ENCODE measurements at places on chromosomes 4 and X.

GRCh38 chr4:141306331-141306730 lies 85.6 kb downstream of the ZNF330 start:
- DNase-seq, result no peak

- DNase-seq, result no peak
Observed at GRCh38 chrX:39750256-39750790, 347.4 kb downstream of the BCOR start.

- DNase-seq, result no peak
Observed at GRCh38 chr4:27412613-27413012, 552.0 kb downstream of the STIM2 start.

DNA sequence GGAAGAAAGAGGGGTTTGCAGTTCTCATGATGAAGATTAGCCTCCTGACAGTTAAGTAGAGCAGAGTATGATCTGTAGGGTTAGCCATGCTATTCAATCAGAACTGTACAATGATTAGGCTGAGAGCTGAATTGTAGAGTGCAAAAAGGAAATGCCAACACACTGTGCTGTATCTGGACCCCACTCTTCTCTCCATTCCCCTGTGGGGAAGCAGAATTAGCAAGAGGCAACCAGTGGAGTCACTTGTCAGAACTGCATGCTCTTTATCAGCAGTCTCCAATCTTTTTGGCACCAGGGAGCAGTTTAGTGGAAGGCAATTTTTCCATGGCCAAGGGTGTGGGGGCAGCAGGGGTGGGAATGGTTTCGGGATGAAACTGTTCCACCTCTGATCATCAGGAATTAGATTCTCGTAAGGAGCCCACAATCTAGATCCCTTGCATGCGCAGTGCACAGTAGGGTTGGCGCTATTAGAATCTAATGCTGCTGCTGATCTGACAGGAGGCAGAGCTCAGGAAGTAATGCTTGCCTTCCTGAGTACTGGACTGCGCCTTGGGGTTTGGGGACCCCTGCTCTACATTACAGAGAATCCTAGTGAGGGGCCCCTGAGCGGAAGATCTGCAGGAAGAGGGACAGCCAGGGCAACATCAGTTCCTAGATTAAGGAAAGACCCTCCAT lies 19.4 kb downstream of the TBC1D9 start:
- DNase-seq, result no peak

GRCh38 chrX:40143001-40143400 lies 45.2 kb upstream of the BCOR start:
- DNase-seq, result no peak

DNA sequence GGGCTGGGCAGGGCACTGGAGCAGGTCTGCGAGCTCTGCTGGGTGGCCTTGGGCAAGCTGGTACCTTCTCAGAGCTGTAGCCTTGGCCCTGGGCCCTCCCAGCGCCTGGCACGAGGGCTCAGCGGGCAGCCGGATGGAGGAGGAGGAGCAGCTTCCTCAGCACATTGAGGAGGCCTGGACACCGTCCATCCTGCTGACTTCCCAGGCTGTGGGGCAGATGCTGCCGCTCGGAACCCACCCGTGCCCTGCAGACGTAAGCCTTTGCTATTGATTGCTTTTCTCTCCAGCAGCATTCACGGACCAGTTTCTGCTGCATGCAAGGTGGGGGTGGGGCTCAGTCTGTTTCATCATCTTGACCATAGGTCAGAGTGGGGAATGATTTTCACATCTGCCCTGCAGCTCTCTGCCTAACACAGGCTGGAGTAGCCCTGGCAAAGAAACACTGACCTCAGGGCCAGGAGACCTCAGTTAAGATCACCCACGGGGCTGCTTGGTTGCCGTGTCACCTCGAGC lies 80.7 kb upstream of the PSAPL1 start:
- no peak for DNase-seq

GRCh38 chr4:63080934-63081333 lies 1328.3 kb downstream of the TECRL start:
- no peak for DNase-seq

GRCh38 chr4:114886761-114887160 lies 226.7 kb downstream of the NDST4 start:
- DNase-seq, result no peak

DNA sequence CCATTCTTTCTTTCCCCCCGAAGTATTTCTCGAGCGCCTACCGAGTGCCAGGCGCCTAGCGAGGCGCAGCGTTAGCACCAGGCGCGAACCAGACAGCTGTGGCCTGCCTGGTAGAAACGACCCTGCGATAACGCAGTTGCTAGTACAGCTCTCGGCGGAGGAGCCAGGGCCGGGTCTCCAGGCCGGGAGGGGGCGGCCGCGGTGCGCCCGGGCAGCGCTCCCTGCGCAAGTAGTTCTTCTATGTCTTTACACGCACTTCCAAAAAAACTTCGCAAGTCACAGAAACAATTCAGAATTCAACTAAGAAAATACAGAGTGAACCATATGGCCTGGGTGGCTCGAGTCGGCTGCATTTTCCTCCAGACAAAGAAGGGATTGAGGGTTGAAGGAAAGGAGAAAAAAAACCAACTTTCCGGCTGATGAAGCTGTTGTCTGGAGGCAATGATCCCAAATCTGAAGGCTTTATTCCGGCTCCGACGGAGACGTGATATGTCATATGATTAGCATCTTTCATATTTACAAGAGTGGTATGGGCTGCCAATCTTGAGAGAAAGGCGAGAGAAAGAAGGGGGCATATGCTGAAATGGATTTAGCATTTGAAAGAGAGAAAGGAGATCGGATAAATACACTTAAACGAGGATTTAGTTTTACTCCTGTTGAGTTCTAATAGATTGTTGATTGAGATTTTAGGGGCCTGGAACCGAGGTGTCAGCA lies 7.2 kb upstream of the NEUROG2 start:
- no peak for DNase-seq

DNA sequence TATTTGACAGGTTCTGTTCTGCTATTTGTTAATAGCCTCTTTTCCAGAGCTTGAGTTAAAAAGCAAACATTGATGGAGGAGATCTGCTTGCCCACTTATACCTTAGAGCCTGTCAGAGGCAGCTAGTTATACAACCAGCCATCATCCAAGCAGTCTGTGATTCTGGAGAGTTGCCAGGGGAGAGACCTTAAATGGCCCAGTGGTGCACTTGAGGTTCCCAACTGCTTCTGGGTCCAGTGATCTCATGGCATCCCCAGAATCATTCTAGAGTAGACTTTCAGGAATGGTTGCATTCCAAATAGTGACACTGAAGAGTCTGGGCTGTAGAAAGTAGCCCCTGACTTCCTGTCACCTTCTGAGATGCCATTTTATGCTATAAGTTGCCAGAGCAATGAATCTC lies 160.7 kb downstream of the FHIP1A start:
- no peak for DNase-seq

DNA sequence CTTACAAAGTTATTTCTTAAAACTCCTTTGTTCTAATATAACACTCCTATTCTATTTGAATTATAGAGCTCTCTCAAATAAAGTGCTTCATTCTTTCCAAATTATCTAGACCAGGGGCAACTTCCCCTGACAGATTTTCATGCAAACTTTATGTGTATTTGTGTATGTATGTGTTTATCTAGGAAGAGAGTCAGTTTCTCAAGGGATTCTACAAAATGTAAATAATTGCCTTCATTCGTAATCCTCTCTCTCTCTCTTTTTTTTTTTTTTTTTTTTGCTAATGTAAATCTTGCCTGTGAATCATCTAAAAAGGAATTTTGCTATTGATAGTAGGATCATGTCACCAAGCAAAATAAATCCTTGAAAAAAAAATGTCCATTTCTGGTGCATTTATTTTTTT lies 38.9 kb upstream of the RBPJ start:
- DNase-seq, result no peak

- DNase-seq, result no peak
Observed at GRCh38 chr4:89427782-89428181, 120.2 kb upstream of the GPRIN3 start.

DNA sequence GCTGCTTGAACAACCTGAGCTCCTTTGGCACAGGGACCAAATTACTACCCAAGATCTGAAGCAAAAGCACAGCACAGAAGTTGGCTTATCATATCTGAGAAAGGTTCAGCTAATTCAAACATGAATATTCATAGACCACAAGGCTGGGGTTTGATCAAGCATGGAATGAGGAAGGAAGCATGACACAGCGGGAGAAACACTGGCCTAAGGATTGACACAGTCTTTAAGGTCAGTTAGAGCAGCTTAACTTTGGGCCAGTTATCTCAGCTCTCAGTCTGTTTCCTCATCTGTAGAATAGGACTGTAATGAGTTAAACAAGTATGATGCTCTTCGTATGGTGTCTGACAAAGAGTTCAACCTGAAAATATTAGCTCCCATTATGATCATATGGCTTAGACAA lies 88.5 kb upstream of the CBR4 start:
- DNase-seq, result no peak

- no peak for DNase-seq
Observed at GRCh38 chr4:158904815-158905214, 136.0 kb downstream of the FNIP2 start.

DNA sequence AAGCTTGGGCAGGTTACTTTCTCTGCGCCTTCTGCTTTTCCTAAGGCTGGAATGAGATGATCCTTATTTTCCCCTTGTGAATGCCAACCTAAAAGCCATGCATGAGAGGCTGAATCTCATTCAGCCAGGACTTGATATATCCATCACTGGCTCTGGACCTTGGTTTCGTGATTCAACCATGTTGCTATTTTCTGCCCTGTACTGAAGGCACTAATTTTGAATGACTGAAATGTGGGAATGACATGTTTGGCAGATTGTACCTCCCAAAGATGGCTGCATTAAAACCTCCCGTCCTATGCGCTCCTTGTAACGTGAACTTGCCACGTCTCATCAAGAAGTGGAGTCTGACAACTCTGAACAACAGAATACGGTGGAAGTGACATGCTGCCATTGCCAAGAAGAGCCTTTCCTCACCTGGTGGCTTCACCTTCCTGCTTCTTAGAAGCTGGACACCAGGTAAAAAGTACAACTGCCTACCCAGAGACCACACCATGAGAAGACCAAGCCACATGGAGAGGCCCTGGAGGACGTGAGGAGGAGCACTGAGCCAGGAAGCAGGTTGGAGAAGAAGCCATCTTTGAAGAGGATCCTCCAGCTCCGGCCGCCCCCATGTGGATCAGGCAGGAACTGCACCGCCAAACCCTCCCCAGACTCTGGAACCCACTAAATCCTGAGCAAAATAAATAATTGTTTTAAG lies 174.5 kb downstream of the NSUN7 start:
- peak; percentile 41 for DNase-seq

DNA sequence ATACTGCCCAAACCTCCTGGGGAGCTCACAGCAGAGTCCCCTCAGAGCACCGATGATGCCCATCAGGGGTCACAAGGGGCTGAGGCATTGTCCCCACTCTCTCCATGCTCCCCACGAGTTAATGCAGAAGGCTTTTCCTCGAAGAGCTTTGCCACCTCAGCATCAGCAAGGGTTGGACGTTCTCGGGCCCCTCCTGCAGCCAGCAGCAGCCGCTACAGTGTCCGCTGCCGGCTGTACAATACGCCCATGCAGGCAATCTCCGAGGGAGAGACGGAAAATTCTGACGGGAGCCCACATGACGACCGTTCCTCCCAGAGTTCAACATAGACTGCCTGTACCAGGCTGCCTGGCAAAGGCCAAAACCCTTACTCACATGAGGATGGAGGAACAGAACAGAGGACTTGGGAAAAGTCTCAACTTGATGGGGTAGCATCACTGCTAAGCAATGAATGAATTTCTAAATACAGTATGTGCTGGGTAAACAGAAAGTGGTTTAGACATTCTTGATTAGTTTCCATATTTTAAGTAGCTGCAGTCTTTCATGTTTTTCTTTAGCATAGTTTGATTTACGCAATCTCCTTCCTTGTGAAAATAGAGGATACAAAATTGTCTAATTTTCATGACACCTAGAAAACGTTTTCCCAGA lies 5.0 kb upstream of the SCML1 start:
- DNase-seq, result no peak

DNA sequence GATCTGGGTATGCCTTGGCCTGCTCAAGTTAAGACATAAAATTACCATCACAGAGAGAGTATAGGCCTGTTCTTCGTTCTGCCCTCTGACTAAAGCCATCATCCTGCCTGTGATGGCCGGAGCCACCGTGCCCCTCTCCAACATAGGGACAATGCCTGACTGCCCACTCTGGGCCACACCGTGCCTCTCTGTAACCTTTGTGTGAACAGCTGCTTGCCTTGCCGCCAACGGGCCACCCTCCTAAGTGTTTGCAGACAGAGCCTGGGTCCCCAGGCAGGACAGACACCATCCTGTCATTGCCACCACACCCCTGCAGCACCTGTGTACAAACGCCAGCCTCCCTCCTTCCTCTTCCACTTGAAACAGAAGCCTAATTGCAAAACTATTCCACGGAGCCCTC lies 298.7 kb upstream of the TENM3 start:
- DNase-seq, result no peak

- DNase-seq, result no peak
Observed at GRCh38 chr4:76106442-76106841, 31.9 kb downstream of the ART3 start.

- peak; percentile 1 for DNase-seq
Observed at GRCh38 chrX:65035446-65035770, 59.2 kb upstream of the ZC4H2 start.

GRCh38 chr4:174707051-174707676 lies 121.9 kb downstream of the GLRA3 start:
- DNase-seq, result no peak

- no peak for DNase-seq
Observed at GRCh38 chr4:69497076-69497475, 1.4 kb upstream of the UGT2B4 start.

- no peak for DNase-seq
Observed at GRCh38 chr4:167717495-167717894, 374.8 kb upstream of the ANXA10 start.

- no peak for DNase-seq
Observed at GRCh38 chrX:151478058-151478457, 81.1 kb downstream of the VMA21 start.

DNA sequence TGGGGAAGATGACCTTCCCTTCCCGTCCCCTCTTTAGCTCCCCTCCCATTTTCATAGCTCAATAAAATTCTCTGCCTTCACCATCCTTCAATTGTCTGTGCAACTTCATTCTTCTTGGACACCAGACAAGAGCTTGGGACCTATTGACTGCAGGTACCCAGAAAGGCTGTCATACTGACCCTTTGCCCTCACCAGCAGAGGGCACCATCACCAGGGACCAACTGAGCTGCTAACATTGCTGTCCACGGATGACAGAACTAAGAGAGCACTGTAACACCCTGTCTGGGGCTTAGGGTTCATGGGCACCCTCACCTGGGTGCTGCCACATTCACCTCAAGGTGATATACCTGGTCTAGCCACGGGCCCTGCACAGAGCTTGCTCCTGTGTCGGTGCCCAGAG lies 141.3 kb upstream of the VCX3B start:
- no peak for DNase-seq

DNA sequence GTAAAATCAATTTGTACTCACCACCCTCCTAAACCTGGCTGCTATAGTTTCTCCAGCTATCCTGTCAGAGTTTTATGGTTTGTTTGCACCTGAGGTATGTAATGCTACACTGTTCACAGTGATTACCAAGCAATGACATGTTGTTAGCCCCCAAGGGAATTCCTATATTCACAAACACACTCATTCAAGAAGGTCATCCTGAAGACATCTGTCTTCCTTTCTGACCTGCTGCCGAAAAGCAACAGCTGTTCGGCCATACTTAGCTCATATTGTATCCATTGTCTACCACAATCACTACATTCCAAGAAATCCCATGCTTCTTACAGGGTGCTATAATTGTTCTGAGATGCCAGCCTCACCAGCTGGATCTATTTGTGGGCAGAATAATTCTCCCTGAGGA lies 160.1 kb upstream of the GYPA start:
- DNase-seq, result no peak
